T-helper 17 cell (primary cell): ENCODE measurements at places on chromosomes 16 and 17. TPM values are rescaled to one million over a fixed set of nuclear protein-coding genes. Genes with fewer than 3 reads are reported as not detected.
A peak's percentile ranks its signal among the peaks of the same experiment; 100 is the strongest.

GRCh38 chr16:75550211-75550662 lies 5.8 kb downstream of the TMEM231 start:
- DNase-seq = no peak
- H3K27me3 ChIP-seq = no peaks in the 10 kb centered on the region
- no peaks in the 10 kb centered on the region for H3K36me3 ChIP-seq
- no peak overlapping the region for H3K4me3 ChIP-seq
- H3K4me1 ChIP-seq = peaks cover 5% of the 10 kb centered on the region

GRCh38 chr17:41638941-41639340 lies 14.6 kb upstream of the KRT17 start:
- no peak overlapping the region for H3K4me3 ChIP-seq
- DNase-seq = no peak
- no peak overlapping the region for H3K27ac ChIP-seq
- no peaks in the 10 kb centered on the region for H3K36me3 ChIP-seq
- no peaks in the 10 kb centered on the region for H3K4me1 ChIP-seq
- peaks cover 8% of the 10 kb centered on the region for H3K27me3 ChIP-seq

The PLXDC1 gene
- total RNA-seq = 11.7 TPM

DNA sequence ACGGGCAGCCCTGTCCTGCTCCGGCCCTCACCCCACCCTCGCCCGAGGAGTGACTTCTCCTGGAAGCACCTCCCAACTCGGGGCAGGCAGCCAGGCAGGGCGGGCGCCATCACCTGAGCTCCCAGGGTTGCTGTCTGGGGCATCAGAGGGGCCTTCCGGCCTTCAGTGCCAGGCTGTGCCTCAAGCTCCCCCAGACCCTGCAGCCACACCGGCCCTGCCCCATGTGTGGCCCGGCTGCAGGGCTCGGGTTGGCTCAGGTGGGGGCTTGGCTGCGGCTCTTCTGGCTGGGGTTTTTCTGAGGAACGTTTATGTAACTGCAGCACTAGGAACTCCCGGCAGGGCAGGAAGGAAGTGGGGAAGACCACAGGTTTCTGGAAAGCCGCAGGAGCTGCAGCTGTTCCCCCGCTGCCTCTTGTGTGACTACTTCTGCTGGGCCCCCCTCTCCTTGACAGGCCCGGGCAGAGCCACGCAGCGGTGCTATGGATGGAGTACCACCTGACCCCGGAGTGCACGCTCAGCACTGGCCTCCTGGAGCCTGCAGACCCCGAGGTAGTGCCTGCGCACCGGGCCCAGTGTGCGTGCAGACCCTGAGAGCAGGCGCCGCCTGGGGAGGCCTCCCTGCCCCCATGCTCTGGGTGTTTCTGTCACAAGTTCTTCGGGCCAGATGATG lies 45.6 kb downstream of the PRMT7 start:
- H3K4me1 ChIP-seq = peaks cover 17% of the 10 kb centered on the region
- DNase-seq = peak; percentile 51
- H3K4me3 ChIP-seq = peak overlapping the region; percentile 90
- H3K36me3 ChIP-seq = peaks cover 13% of the 10 kb centered on the region
- no peaks in the 10 kb centered on the region for H3K27me3 ChIP-seq
- peak overlapping the region; percentile 37 for H3K27ac ChIP-seq

GRCh38 chr16:31331141-31331764 lies 23.7 kb upstream of the ITGAX start:
- H3K4me1 ChIP-seq = peaks cover 18% of the 10 kb centered on the region
- H3K27ac ChIP-seq = peak overlapping the region; percentile 24
- H3K27me3 ChIP-seq = peaks cover 27% of the 10 kb centered on the region
- H3K36me3 ChIP-seq = peaks cover 13% of the 10 kb centered on the region
- peak overlapping the region; percentile 79 for H3K4me3 ChIP-seq
- no peak for DNase-seq

The SLC2A4 gene
- total RNA-seq = not detected

DNA sequence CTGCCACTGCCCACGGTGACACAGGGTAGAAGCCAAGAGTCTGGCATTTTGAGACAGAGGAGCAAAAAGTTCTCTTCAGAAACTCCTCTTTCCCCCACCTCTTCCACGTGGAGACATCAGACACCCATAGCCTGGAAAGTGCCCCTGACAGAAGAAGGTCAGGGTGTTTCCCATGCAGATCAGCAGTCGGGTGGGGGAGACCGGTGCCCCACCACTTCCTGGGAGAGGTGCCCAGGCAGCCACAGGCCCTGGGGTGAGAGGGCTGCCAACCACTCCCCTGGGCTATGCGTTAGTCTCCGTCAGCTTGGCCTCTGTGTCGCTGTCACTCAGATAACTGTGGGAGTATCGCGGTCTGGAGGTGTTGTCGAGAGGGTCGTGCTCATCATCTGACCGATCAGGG lies 31.5 kb downstream of the PIPOX start:
- H3K4me1 ChIP-seq = peaks cover 4% of the 10 kb centered on the region
- no peaks in the 10 kb centered on the region for H3K27me3 ChIP-seq
- H3K36me3 ChIP-seq = peaks cover 3% of the 10 kb centered on the region
- no peak overlapping the region for H3K4me3 ChIP-seq
- no peak overlapping the region for H3K27ac ChIP-seq
- no peak for DNase-seq

GRCh38 chr16:1534021-1535020 lies 855 bp downstream of the TMEM204 start:
- peaks cover 6% of the 10 kb centered on the region for H3K36me3 ChIP-seq
- peak overlapping the region; percentile 99 for H3K4me3 ChIP-seq
- DNase-seq = no peak
- peak overlapping the region; percentile 98 for H3K27ac ChIP-seq
- H3K4me1 ChIP-seq = peaks cover 41% of the 10 kb centered on the region

- H3K27me3 ChIP-seq = peaks cover 31% of the 10 kb centered on the region
- no peak for DNase-seq
- H3K27ac ChIP-seq = no peak overlapping the region
- H3K4me3 ChIP-seq = no peak overlapping the region
Observed at GRCh38 chr16:85200471-85201278, 88.4 kb upstream of the CIBAR2 start.

- H3K36me3 ChIP-seq = peaks cover 3% of the 10 kb centered on the region
- no peak overlapping the region for H3K27ac ChIP-seq
- no peak for DNase-seq
- H3K4me3 ChIP-seq = no peak overlapping the region
Observed at GRCh38 chr17:81582749-81583148, 30.6 kb upstream of the FAAP100 start.

The HOXB7 gene
- 0.82 TPM for total RNA-seq

DNA sequence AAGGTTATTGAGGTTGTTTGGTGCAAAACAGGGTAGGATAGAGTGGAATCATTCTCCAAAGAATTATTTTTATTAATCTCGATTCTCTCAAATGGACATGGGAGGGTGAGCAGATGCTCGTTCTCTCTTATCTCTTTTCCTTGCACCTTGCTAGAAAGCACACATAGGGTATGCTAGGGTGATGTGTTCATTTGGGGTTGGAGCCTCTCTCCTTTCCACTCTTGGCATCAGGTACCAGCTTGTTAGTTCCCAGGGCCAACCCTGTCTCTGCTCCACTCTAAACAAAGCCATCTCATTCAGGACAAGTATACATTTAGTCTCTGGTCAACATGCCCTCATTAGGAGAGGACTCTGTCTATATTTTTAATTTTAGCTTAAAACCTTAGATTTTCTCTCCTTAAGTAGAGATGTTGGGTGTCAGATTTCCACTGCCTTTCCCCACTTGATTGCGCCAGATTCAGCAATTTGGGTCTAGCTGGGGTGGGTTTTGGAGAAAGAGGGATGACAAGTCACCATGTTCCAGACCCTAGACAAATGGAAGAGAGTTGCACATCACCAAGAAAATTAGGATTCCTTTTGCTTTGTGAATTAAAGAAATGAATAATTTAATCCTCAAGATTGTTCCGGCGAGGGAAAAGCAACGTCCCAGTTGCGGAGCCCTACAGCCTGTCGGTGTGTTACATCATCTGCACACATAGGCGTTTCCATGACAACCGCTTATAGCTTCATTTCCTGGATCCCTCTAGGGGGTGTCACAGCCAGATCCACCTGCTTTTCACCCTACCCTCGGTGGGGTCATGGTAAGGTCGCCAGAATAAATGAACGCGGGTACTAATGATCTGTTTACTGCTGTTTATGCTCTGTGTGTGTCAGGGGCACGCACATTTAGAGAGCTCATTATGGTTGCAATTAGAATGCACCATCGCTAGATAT lies 41.6 kb downstream of the SNX11 start:
- peak overlapping the region; percentile 62 for H3K27ac ChIP-seq
- H3K36me3 ChIP-seq = peaks cover 2% of the 10 kb centered on the region
- DNase-seq = no peak
- H3K4me3 ChIP-seq = no peak overlapping the region
- no peaks in the 10 kb centered on the region for H3K27me3 ChIP-seq
- H3K4me1 ChIP-seq = peaks cover 6% of the 10 kb centered on the region

DNA sequence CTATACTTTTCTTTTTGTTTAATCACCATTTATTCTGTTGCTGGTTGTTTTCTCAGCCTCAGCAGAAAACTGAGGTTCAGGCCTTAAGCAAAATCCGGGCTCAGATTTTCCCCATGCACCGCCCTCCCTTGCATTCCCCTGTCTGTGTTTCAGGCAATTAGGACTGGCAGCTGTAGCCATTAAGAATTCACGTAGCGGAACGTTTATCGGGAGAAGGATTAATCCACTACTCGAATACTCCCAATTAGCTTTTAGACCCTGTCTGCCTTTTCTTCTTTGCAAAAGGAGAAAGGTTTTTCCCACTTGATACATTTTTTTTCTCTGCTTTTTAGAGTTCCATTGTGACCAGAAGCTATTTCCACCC lies 173.1 kb downstream of the RPTOR start:
- H3K36me3 ChIP-seq = no peaks in the 10 kb centered on the region
- H3K4me1 ChIP-seq = peaks cover 27% of the 10 kb centered on the region
- no peak overlapping the region for H3K27ac ChIP-seq
- DNase-seq = no peak

The RNF135 gene
- 5.9 TPM for total RNA-seq

DNA sequence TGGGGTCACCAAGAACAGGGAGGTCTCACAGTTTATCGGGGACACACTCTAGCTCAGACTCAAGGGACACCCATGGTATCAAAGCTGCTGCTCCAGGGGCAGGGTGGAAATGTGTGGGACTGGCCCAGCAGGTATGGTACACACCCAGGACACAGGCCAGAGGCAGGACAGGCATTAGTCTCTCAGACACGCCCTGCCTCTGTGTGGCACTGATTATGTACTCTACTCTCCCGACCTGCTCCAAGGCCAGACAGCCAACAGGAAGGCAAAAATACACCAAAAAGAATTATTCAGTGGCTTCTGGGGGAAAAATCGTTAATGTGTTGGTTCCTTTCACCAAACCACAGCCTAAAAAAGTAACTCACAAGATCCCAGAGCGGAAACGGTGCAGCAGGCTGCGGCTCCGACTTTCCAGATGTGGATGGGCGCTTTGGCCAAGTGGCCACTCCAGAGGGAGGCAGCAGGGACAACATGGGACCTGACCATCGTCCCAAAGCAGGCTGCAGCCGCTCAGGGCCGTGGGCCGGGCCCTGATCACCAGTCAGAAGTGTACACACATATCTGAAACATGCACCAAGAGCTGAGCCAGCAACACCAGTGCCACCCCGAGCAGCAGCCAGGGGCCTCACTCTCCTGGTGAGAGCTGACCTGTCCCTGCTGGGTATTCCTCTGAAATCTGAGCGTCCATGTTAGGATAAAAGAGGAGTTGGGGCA lies 1.0 kb upstream of the SIRT7 start:
- no peak overlapping the region for H3K27ac ChIP-seq
- DNase-seq = no peak
- H3K4me3 ChIP-seq = no peak overlapping the region

The PRRT2 gene
- 3.4 TPM for total RNA-seq

DNA sequence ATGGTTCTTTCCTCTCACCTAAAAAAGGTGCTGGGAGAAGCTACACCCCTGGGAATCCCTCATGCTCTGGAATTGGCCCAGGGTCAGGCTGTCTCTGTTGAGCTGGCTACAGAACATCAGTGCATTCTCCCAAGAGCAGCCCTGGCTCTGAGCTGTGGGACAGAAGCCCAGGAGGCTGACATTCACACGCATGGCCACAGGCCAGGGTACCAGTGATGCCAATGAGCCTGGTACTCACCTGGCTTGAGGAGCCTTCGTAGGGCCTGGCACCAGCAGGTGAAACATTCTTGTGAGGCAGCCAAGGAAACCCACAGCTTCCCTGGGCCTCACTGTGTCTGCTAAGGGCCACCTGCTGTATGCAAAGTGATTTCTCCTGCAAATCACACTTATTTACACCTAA lies 121.7 kb upstream of the CCL2 start:
- H3K27ac ChIP-seq = no peak overlapping the region
- no peak overlapping the region for H3K4me3 ChIP-seq
- no peaks in the 10 kb centered on the region for H3K4me1 ChIP-seq
- DNase-seq = no peak

DNA sequence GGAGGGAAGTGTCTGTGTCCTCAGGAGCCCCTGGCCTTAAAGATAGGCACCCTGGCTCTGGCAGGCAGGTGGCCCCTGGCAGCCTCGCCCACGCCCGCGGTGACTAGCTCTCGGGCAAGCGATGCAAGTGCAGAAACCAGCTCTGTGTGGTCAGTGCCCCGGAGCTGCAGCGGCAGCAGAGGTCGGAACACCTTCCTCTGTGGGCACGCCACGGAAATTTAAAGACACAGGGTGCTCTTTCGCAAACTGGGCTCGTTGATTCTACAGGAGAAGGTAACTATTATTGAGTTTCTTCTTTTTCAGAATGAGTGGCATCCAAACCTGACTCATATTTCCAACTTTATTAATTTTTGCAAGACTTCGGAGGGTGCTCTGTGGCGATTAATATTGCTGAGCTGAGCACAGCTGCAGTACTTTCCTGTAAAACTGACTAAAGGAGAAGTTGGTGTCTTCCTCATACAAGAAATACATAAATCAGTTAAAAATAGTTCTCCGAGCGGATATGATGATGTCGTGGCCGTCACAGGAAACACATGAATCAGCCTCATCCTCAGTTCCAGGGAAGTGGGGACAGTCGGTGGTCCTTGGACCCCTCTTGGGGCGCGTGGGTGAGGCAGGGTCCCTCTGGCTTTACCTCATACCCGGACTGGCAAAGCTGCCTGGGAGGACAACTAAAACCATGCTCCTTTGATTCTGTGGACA lies 120.2 kb downstream of the METRNL start:
- peak overlapping the region; percentile 90 for H3K27ac ChIP-seq
- H3K27me3 ChIP-seq = no peaks in the 10 kb centered on the region
- H3K4me3 ChIP-seq = peak overlapping the region; percentile 87
- no peaks in the 10 kb centered on the region for H3K36me3 ChIP-seq
- peak; percentile 6 for DNase-seq
